ENCODE measurements at places on chromosomes 2 and 18.

DNA sequence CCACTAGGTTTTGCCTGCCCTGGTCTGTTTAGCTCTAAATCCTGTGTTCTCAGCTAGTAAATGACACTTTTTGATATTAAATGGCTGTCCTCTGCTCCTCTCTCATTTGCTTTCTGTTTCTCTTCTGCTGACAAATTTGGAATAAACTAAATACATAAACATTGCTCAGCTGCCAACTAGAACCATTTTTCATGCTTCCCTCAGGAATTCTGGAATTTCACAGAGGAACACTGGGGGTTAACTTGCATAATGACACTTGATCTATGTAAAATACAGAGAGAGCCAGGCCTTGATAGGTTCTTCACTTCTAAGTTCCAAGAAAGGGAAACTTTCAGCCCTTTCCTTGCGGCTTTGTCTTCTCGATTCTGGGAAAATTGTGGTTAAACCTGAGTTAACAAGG lies 450.6 kb upstream of the ST6GAL2 start:
- DNase-seq = no peak

- DNase-seq = no peak
Measured at GRCh38 chr2:85269959-85270358, 57.8 kb downstream of the TGOLN2 start.

DNA sequence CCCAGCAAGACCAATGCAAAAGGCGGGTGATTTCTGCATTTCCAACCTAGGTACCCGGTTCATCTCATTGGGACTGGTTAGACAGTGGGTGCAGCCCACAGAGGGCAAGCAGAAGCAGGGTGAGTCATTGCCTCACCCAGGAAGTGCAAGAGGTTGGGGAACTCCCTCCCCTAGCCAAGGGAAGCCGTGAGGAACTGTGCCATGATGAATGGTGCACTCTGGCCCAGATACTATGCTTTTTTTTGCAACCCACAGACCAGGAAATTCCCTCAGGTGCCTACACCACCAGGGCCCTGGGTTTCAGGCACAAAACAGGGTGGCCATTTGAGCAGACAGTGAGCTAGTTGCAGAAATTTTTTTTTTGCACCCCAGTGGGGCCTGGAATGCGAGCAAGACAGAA lies 662.6 kb upstream of the ACVR2A start:
- DNase-seq = no peak

DNA sequence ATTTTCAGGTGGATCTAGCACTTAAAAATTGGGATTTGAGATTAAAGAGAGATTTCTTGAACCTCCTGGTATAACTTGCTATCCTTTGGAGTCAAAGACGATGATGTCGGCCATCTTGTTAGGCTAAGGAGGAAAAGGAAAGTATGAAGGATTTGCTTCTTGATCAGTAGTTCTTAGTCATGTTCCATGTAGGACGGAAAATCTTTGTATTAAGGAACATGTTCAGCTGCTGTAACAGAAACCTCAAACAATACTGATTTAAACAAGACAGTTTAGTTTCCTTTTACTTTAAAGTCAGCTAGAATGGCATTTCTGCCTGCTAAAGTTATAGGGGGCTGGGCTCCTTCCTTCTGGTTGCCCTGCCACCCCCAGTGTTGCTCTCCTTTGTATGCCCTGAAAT lies 56.4 kb upstream of the MGAT5 start:
- DNase-seq = no peak

DNA sequence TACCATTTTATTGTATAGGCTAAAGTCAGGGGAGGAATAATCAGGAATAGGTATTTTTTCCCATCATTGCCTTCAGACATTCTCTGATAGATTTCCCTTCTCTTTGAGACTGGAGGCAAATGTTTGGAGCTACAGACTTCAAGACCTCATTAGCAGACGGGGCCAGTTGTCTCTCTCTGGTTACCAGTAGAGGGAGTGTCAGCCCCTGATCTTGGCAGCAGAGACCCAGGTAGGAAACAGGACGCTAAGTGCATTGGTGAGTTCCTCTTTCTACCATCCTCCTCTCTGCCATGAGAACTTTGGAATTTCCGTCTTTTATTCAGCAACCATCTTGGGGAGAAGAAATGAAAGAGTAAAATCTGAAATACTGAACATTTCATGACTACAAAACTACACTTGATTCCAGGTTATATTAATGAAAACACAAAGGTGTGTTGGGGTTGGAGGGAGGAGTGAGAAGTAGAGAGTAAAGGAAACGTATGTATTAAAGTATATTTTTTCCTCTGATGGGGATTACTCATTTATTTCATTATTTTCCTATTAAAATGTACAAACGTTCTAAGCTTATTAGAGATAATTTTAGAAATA lies 186.2 kb upstream of the GCFC2 start:
- DNase-seq = no peak

Measured in smooth muscle cell of the brain vasculature (primary cell).